ENCODE measurements at places on chromosomes 4 and X.

GRCh38 chr4:159271856-159272255 lies 169.0 kb downstream of the RAPGEF2 start:
- DNase-seq: no peak

DNA sequence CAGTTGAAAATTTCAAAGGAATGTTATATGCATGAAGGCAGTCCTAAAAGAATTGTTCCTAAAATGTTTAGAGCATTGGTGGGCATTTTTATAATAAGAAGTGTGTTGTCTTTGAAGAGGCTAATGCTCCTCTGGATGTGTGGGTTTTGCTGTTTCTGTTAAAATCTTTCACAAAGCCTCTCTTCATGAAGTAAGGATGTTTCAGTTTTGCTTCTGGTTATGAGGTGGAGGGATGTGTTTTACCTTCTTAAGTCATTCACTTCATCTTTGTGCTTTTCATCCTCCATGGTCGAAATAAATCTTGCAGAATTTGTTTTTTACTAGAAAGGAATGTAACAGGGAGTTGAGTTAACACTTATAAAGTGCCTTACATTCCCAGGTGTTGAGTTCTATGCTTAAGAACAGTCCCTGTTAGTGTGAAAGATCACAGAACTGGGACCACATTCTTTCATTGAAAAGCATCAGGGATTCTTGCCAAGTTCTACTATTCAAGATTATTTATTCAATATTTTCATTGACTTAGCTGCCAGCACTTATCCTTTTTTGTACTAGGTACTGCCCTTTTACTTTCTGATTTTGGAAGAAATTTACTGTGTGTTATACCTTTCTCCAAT lies 21.1 kb downstream of the FHIP1A start:
- DNase-seq: no peak

DNA sequence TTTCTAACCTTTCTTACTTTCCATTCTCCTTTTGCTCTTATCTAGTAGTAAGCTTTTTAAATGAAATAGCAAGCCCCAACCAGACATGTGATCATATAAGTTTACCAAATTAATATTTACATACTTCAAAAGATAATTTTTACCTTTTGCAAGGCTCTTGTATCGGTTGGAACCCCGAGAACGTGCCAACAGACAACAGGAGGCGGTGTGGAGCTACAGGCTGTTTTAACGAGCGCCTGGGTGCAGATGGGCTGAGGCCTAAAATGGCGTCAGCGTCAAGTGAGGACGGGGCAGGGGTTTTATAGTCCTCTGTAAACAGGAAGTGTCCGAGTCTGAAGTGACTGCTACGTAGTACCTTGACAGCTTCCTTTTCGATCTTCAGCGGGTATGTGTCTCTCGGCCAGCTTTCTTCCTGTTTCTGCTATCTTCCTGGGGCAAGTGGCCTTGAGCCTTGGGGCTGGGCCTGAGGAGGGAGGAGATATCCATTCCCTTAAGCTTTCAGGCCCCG lies 342.7 kb downstream of the GALNTL6 start:
- DNase-seq: no peak

DNA sequence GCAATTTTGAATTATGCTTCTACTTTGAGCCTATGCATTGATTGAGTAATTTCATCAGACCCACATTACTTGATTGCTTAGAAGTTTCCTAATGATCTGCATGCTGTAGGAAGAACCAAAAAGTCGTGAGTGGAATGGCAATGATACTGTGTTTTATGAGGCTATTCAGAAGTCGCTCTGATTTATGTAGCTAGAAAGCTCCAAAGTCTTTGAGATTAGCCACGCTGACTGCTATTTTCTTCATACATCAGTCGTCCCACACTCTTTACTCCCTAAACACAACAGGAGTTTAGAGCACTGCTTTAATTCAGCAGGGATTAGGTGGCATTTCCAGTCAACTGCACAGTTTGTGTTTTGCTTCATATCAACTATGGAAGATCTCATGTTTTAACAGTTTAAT lies 4.1 kb downstream of the GRID2 start:
- no peak for DNase-seq

DNA sequence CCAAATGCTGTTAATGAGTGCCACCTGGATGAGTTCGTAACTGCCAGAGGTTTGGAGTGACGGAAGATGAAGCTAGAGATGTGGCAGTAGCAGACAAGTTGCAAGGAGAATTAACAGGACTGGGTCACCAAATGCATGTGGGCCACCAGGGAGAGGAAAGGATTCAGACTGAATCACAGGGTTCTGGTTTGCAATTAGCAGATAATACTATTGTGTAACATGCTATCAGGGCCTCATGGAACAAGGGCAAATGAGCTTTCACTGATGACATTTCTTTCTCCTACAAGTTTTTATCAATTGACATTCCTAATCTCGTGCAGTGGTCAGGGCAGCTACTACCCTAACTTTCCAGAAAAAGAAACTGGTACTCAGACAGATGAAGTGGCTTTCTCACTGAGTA lies 21.4 kb downstream of the GAB3 start:
- no peak for DNase-seq

DNA sequence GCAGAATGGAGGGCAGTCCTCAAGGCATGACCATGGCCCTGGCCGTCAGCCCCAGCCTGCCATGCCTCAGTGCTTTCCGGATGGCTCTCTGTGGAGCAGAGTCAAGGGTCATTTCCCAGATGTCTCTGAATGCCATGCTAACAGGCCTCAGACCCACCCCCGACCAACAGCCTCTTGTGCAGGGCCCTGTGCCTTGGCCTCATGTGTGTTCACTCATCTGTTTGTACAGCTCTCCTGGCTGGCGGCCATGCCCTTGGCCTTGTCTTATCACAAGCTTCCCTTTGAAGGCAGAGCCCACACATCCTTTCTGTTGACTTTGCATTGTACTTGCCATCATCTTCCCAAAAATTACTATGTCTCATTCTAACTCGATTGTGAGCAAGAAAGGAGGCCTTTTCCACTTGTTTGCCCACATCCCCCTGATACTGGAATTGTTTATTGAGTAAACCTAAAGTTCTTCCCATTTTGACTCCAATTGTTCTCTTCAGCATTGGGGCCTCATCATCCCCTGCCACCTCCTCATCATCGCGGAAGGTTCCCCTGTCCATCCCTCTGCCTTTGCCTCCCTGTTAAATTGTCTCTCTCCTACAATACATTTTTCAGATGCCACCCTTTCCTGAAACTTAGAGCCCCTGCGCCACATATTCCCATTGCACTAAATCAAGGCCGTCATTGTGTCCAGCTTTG lies 6.3 kb downstream of the CA5B start:
- DNase-seq: no peak

GRCh38 chrX:119756926-119757635 lies 1.3 kb upstream of the SOWAHD start:
- no peak for DNase-seq

DNA sequence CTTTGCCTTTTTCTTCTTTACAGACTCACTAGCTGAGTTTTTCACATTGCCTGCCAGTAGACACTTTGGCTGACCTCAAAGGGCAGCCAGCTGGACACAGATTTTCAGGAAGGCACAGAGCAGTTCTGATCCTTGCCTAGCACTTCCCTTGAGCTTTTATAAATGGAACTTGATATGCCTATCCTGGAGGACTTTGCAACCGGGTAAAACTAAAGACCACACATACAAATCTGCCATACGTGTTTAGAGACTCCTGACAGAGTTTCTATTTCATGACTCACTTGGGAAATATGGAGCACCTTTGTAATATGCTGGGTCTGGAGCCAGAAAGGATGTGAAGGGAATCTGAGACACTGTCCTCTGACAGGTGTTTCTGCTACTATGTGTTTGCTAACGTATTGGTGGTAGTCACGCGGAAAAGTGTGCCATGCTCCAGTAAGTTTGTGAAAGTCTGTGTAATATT lies 56.7 kb upstream of the RASSF6 start:
- no peak for DNase-seq

DNA sequence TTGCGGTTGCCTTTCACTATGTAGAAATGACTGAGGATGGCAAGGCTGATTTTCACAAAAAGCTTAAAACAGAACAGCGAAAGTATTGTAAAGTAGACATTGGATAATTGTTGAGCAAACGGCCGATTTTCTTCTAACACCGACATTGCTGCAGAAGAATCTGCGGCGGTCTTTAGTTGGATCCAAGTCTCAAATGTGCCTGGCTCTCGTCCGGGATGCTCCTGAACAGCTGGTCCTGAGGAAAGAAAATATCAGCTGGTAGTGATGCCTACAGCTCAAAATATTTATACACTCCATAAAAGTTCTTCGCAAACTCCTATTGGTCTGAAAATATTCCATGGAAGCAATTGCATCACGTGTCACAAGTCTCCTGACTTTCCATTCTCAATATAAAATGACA lies at the start of gene ASB5:
ASB5 (minus strand) TSS at position 260 of the 400 bp plus-strand sequence; CDS start at position 146, 114 bp downstream.
- no peak for DNase-seq

DNA sequence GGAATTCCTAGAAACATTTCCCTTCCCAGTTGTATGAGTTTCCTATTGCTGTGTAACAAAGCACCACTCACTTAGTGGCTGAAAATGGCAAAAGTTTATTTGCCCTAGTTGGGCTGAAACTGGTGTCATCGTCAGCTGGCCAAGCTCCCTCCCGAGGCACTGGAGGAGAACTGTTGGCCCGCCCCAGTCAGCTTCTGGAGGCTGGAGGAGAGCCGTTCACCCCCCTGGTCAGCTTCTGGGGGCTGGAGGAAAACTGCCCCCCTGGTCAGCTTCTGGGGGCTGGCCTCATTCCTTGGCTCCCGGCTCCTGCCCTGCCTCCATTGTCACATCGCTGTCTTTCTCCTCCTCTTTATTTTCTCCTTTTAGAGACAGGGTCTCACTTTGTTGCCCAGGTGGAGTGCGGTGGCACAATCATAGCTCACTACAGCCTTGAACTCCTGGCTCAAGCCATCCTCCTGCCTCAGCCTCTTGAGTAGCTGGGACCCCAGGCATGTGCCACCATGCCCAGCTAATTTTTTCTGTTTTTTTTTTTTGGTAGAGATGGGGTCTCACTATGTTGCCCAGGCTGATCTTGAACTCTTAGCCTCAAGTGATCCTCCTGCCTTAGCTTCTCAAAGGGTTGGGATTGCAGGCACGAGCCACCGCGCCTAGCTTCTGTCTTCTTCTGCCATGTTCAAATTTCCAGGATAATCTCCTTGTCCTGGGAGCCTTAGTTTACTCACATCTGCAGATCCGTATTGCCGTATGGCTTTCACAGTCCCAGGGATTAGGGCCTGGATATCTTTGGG lies 3.2 kb downstream of the RGS12 start:
- no peak for DNase-seq

- DNase-seq: no peak
These were observed 31.8 kb downstream of the ARSD start for GRCh38 chrX:2897311-2897689.

DNA sequence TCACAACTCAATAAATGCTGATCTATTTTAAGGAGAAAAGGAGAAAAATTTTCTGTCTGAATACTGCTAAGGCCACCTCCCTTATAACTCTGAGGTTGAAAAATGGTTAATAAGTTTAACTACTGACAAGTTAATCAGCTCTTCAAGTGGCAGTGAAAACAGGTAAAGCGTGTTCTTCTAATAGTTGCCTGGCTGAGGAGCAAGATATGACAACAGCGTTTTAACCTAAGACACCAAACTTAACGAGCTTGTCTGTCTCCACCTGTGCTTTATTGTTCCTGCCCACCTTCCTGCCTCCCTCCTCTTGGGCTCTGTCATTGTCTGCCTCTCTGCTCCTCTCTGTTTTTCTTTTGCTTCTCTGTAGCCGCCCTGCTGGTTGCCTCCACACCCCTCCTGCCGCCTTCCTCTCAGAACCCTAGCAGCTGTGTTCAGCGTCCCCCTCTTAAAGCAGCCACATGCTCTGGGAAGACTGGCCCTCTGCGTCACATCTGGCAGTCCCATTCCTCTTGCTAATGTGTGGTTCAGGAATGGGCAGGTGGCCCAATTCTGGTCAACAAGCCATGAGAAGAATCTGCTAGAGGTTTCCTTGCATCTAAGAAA lies 4.3 kb upstream of the TSPAN5 start:
- DNase-seq: no peak

- DNase-seq: no peak
These were observed 63.2 kb upstream of the PBDC1 start for GRCh38 chrX:76109654-76110053.

DNA sequence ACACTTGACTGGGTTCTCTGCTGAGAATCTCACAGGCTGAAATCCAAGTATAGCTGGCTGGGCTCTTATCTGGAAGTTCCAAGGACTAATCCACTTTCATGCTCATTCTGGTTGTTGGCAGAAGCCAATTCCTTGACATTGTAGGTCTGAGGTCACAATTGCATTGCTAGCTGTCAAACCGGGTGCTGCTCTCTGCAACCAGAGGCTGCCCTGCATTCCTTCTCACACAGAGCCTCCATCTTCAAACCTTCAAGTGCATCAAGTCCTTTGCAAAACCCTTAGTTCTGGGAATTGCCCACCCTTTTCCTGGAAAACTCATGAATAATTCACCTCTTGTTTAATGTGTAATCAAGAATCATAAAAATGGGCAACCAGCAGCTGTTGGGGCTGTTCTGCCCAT lies 404.2 kb downstream of the KCNIP4 start:
- DNase-seq: no peak

- DNase-seq: no peak
These were observed 48.1 kb downstream of the RHOXF2B start for GRCh38 chrX:120029354-120029753.
